ENCODE measurements at places on chromosomes 7 and 10.
A peak's percentile ranks its signal among the peaks of the same experiment; 100 is the strongest.

- DNase-seq, result no peak
Observed at GRCh38 chr10:120052964-120053702, 160.6 kb downstream of the SEC23IP start.

DNA sequence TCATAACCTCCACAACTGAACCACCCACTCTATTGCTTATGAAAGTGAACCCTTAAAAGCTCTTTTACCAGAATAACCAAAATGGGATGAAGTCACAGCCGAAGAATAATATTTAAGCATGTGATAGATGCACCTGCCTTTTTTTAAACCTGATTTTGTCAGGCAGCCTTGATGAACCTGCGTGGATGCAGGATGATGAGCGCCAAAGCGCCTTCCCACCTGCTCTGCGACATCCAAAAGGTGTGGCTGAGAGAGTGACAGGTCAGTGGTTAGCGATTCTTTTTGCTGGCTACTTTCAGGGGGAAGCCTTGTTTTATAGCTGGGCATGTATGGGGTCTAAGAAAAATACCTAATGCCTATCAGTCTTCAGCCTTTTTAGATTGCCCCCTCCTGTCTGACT, 157.8 kb downstream of the FANK1 start:
- no peak for DNase-seq

DNA sequence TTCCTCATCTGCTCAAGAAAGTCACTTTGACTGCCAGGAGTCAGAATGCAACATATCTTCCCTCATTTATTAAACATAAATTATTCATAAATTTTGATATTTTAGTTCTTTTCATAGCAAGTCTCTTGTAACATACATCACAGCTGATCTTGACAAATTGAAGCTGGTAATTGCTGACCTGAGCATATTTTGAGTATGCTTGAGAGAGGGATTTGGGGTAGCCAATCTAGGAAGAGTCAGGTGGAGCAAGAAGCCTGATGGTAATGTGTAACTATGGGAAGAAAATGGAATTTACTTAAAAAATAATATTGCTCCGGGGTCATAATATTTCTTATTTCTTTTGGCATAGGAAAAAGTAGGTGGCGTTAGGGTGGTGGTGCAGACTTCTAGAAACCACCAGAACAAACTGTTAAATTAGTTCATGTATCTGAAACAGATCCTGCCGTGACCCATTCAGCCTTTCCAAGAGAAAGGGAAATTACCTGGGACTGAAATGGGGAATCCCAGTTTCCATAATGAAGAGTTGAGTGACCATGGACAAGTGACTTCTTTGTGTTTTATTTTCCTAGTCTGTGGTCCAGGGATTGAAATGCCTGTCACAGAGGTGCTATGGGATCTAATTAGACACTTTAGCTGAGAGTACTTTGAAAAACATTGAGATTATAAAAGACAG, 12.9 kb downstream of the CPED1 start:
- DNase-seq, result no peak

DNA sequence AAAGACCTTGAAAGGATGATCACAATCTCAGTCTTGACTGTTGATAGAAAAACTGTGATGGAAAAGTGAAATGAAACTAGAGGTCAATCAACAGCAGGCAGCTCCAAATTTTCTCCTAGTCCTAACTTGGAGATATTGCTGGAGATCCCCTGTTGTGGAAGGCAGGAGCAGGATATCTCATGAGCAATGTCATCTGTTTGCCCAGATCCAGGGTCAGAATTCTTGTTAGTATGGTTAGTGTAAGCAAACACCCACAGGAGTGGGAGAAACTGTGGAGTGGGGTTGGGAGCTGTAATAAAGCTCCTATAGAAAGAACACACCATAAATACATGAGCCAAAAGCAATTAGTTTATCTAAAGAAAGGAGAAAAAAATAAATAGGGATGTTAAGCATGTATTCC, 169.0 kb downstream of the AKR1D1 start:
- no peak for DNase-seq

GRCh38 chr10:60732807-60733516, 45.3 kb upstream of the CDK1 start:
- peak; percentile 32 for DNase-seq

GRCh38 chr10:95818668-95819067, 62.7 kb downstream of the ENTPD1 start:
- no peak for DNase-seq

- DNase-seq, result no peak
Observed at GRCh38 chr10:55320187-55320700, 519.2 kb upstream of the PCDH15 start.

- no peak for DNase-seq
Observed at GRCh38 chr7:52799817-52800216, 235.6 kb upstream of the POM121L12 start.

DNA sequence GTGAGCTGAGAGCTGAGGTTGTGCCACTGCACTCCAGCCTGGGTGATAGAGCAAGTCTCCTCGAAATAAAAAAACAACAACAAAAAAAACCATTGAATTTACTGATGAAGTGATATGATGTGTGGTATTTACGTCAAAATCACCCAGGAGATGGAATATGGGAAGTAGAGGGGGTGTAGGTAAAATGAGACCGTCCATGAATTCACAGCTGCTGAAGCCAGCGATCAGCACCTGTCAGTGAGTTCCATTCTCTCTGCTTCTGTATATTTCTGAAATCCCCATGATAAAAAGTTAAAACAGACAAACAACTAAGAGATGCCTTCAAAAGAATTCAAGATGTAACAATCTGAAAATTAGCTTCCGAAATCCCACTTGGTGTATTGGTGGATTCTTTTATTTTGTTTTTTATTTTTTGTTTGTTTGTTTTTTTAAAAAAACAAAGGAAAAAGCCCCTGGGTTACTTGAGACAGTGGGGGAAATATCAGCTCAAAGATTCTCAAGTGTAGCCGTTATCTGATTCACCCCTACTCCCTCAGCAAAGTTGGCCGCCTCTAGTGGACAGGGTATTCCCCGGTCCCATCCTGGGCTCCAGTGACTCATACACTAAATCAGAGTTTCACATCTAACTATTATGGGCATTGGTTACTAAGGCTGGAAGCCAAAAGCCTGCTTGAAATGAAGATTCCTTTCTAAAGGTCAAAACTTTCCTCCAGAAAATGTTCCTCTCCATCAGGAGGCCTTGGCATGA, 76.4 kb downstream of the MAP3K8 start:
- DNase-seq, result no peak

DNA sequence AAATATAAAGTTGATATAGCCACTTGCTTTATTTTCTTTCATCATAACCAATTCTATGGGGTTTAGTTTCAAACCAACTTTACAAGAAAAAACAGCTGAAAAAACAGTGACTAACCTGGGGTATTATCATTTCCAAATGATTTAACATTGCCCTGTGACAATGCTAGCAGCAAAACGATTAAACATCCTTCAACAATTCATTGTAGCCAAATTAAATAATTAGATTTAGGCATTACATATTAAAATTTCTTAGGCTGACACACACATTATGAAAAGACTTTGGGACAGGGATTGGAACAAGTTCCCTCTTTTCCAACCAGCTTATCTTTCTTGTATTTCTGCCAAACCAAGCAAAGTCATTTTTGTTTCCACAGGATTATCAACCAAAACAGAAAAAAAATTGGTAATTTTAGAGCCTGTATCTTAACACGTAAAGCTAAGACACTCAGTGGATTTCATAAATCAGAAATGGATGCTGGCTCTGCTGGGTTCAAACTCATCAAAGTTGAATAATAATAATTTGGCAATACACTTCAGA, 84.0 kb downstream of the SEMA3D start:
- no peak for DNase-seq

GRCh38 chr7:74311305-74311744, 22.1 kb downstream of the CLIP2 start:
- DNase-seq, result no peak

DNA sequence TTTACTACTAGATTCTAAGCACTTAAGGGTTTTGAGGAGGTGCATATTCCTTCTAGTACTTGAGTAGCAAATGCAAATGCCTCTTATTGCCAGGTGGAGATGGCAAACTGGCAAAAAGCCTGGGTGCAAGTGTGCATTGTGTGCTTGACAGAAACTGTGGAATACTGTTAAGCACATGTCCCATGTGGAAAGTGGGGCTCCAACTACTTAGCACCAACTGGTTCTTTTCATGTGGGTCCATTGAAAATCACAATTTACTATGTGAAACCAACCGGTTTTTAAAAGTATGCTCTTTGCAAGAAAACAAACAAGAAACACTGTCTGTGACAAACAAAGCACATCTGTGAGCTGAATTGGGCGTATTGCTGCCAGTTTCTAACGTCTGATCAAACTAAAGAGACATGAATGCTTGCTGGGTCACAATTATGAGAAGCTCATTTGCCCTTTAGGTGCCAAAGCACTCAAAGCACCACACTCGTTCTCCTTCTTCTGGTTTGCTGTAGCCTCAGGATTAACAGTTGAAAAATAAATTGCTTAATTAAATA, 197.4 kb downstream of the SEMA3E start:
- DNase-seq, result no peak

DNA sequence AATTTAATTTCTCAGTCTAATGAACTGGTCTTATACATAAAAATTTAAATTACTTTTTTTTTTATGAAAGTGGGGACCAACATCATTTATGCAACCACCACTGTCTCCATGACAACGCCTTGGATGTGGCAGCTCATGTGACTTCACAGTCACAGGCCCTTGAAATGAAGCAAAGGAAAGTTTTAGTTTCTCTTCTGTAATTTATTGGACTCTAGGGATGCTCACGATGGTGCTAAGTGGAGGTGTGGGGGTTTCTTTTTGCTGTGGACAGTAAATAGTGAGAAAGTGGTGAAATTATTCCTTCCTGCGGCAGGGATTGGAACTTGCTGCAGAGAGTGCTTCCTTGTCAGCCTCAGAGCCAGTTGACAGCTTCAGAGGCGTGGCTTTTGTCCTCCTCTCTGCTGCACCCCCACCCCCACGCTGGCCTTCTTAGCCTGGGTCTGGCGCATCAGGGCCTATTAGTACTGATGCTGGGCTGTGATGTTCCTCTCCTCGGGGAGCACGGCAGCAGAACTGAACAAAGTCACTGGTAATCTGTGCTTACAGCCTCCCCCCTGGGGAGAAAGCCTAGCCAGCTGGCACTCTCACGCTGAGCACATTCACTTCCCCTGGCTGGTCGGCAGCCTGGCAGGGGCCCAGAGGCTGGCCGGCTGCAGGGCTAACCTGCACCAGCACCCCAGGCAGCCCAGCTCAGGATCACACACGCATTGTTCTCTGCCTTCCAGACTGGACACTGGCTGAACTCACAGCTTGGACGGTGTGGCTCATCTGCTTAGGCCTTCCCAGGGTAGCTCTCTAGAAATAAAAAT, 517.5 kb upstream of the GALNT17 start:
- no peak for DNase-seq

DNA sequence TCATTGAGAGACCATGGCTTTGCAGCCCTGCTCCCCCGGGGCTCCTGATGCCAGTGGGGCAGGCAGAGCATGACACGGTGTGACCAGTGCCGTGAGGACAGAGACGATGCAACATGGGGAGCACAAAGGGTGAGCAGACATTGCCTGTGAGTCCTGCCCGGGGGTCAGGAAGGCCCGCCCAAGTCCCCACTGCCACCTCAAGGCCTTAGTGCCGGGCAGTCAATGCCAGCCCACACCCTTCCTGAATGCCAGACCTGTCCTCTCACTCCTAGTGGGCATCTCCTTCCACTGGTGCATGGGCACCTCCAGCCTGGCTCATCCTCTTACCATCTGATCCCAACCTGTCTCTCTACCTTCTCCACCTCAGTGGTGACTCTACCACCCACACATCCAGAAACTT, 157.9 kb upstream of the ZMIZ1 start:
- no peak for DNase-seq
